Amniotic epithelial cell (primary cell): ENCODE measurements at places on chromosomes 5 and 9.

DNA sequence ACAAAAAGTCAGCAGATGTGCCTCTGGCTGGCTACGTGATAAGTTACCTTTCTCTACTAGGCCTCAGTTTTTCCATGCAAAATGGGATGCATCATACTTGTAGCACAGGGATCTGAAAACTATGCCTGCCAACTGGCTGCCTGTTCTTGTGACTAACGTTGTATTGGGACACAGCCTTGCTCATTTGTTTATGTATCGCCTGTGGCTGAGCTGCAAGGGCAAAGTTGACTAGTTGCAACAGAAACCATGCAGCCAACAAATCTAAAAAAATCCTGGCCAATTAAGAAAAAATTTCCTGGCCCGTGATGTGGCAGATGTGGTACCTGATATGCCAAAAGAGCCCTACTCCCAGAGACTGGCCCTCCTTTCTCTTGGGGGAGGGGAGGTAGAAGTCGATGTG is 131.3 kb downstream of the SEC61B start:
- DNase-seq: peak; percentile 89

DNA sequence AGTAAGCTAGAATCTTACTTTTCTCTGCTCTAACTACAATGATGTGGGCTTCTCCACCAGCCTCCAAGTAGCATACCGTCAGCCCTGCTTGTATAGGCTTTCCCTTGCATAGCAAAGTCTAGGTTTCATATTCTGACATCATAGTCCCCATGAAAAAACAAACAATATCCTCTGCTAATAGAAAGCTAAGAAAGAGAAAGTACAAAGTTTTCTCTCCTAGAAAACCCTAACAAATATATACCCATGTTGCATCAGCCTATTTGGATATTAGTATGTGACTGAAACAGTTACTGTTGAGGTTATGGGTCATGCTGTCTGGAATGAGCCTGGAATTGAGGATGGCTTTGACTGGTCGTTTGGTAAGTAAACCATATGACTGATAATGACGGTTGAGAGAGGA is 1696.0 kb downstream of the MAT2B start:
- DNase-seq: peak; percentile 45

GRCh38 chr9:86795823-86796553 is 151.3 kb downstream of the GAS1 start:
- peak; percentile 79 for DNase-seq

DNA sequence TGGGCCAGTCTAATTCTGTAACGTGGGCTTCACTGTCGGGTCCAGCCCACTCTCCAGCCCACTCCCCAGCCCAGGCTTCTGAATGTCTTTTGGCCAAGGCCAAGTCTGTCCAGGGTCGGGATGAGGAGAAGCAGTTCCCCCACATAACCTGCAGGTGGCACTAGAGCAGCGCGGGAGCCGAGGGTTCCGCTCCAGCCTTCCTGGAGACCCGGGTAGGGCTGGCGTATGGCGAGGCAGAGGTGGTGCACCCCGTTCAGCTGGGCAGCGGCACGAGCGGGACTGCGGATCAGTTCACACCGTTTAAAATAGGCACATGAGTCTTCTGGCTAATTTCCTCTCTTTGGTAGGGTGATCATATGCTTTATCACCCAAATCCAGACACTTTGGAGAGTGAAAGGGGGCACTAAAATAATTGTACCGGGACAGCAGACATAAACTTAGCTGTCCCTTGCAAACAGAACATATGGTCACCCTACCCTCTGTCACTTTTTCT is 185.9 kb downstream of the MSX2 start:
- peak; percentile 0 for DNase-seq

DNA sequence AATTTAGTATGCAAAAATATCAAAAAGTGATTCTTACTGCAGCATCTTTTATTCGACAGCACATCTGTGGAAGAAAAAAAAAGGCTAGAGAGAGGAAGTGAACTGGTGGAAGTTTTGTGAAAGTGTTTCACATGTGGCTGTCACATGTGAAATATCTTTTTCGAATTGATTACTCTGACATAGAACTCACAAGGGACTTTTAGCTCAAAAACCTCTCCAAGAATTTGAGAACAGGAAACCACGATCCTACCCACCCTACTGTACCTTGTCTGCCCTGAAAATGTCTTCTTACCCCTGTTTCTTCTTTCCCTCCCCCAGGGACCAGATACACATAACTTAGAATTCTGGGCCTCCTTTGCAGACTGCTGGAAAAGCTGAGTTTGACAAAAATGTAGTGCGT is 106.5 kb upstream of the PRRC1 start:
- no peak for DNase-seq

GRCh38 chr9:694403-695154 is 146.9 kb upstream of the DMRT1 start:
- DNase-seq: peak; percentile 93

GRCh38 chr9:19804431-19804830 is 15.6 kb upstream of the SLC24A2 start:
- no peak for DNase-seq

GRCh38 chr9:130143958-130144366 is 28.2 kb upstream of the NCS1 start:
- peak; percentile 8 for DNase-seq

DNA sequence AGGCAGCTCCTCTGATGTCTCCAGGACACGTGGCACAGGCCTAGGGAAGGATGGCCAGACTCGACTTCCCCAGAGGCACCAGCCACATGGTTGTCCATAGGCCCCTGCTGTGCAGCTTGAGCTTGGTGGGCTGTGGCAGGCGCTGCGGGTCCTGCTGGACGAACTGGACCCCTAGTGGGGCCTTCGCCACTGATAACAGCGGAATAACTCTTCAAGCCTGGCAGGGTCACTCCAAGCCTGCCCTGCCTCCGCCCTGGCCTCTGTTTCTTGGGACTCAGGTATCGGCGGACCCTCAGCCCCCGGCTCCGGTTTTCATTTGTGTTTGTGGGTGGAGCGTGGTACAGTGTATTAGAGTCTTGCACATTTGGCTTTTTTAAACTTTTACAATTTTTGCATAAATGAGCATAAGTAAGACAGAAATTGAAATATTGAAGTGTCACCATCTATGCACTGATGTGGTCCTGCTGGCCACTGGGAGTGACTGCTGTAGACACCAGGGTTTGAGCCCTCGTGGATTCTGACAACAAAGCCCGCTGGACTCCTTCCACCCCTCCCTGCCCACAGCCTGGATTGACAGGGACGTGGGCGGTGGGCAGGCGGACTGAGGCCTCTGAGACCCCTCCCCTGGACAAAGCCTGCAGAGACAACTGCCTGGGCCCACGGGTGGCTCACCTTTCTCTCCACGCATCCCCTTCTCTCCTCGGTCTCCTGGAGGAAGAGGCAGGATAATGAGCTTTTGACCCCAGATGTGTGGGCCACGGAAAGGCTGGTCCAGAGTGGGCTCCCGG is 3.8 kb downstream of the FCN1 start:
- DNase-seq: no peak

DNA sequence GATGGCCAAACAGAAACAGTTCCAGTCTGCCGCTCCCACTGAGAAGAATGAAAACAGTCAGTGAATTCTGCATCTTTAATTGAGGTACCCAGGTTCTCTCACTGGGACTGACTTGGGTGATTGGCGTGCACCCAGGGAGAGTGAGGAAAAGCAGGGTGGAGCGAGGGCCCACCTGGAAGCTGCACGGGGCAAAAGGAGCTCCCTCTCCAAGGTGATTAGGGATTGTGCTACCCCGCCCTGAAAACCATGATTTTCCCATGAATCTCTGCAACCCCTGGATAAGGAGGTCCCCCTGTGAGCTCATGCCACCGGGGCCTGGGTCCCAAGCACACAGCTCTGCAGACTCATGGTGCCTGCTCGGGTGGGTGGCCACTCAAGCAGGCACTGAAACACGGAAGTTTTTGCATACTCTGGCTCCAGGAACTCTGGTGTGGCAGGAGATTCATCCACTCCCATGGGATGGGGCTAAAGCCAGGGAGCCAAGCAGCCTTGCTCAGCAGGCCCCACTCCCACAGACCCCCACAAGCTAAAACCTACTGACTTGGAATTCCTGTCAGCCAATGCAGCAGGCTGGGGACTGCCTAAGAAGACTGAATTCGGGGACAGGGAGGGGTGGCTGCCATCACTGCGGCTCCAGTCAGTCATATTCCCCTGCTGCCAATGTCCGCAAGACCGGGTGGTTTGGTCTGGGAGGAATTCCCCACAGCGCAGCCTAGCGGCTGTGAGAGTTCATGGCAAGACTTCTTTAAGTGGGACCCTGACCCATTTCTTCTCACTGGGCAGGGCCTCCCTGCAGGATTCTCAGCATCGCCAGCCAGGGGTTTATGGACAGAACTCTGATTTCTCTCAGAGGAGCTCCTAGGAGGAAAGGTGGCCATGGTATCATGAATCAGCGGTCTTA is 652.2 kb upstream of the RGMB start:
- no peak for DNase-seq

DNA sequence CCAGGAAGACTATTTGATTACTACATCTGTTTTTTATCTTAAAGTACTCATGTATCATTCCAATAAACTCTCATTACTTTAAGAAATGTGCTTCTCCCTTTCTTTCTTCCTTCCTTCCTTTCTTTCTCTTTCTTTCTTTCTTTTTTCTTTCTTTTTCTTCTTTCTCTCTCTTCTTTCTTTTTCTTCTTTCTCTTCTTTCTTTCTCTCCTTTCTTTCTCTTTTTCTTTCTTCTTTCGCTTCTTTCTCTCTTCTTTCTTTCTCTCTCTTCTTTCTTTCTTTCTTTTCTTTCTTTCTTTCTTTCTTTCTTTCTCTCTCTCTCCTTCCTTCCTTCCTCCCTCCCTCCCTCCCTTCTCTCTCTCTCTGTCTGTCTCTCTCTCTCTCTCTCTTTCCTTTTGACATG is 298.6 kb upstream of the ANKH start:
- DNase-seq: no peak

GRCh38 chr5:111507276-111507675 is 5.1 kb downstream of the STARD4 start:
- peak; percentile 62 for DNase-seq

DNA sequence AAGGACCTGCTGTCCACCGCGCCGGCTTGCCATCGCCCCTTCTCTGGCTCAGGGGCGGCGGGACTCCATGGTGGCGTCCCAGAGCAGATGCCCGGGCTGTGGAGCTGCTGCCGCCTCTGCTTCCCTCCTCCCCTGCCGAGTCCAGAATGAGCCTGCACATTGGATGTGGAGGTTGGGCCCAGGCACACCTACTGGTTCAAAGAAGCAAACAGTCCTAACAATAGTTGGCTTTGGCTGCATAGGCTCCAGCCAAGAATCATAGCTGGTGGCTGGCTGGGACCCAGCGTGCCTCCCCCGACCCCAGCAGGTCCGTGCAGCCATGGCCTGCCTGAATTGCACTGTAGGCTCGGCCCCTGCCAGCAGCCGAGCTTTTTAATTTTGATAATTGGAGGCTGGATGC is 25.8 kb downstream of the ADAMTSL2 start:
- no peak for DNase-seq

DNA sequence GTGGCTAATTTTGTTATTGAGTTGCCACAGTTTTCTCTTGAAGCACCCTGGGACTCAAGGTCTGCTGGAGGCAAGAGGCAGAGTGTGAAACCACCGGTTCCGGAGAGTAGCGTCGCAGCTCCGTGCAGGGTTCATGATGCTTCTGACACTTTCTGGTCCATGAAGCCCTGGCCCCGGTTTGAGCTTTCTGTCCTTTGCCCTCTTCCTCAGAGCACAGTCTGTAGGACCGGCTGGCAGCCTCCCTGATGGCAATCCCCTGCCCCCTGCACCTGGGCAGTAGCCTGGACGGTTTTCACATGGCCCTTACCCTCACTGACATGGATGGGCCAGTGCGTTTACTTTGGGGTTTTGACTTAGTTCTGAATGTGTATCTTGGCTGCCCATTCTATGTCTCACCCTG is 111.9 kb downstream of the PJA2 start:
- DNase-seq: no peak

GRCh38 chr5:5332287-5332686 is 90.2 kb upstream of the ICE1 start:
- DNase-seq: no peak

DNA sequence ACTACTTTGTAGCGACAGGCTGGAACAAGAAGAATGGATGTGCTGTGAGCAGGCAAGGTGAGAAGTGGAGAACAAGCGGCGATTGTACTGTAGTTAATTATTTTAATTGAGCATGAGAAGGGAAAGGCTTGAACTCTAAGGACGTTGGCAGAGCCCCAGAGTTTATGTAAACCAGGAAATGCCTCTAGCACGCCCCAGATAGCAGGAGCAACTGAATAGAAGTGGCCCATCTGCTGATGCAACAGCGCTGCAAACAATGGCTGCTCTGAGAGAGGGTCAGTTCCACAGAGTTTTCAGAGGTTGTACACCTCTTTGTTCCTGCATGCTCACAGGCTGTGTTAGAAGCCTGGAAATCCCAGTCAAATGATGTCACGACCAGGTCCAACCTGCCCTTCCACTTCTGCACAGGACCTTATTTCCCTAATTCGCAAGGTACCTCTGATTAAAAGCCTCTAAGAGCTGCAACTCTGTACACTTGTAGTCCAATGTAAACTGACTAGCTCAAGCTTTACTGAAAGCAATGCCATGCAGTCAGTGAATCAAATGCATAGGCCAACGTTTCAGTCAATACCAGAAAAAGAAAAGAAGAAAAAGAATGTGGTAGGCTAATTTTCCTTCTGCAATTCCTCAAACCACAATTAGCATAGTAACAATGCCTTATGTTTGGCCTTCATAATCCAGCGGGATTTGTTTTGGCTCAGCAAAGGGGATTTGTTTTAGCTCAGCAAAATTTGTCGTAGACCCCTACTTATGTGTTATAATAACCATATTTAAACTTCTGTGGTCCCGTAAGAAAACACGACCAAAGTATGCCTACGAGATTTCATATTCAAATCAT is 119.6 kb upstream of the RETREG1 start:
- peak; percentile 52 for DNase-seq

GRCh38 chr5:58156973-58157701 is 302.7 kb downstream of the PLK2 start:
- no peak for DNase-seq

- no peak for DNase-seq
Observed at GRCh38 chr5:141811287-141812155, 66.7 kb downstream of the PCDH1 start.

DNA sequence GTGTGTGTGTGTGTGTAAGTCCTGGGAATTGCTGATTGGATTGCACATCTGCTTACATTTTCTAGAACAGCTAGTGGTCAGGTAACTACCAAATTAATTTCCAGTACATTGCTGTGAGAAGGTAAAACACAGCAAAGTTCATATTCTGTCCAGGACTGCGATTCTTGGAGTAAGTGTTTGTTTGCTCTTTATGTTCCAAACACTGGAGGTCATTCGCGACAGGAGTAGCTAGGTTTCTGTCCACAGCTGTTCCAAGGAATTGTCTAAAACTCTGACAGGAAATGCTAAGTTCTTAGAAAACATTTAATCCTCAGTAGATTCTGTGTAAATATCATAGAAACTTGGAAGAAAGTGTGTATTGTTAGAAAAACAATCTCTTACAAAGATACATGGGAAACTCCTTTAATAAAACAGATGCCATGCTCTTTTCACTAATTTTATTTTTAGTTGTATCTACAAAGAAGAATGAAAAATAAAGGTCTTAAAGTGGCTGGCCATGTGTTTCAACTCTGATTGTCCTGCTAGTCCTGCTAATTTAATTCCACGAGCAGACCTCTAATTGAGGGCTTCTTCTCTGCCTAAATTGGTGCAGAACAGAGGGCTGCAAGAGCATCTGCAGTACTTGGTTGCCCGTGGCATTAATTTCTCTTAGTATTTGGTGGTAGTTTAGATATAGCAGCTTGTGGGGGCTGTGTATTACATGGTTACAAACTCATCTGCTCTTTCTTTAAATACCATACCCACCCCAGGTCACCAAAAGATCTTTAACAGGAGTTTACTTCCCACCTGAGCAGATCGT is 464.5 kb downstream of the RASEF start:
- no peak for DNase-seq
